ENCODE measurements at places on chromosomes 4 and X.

DNA sequence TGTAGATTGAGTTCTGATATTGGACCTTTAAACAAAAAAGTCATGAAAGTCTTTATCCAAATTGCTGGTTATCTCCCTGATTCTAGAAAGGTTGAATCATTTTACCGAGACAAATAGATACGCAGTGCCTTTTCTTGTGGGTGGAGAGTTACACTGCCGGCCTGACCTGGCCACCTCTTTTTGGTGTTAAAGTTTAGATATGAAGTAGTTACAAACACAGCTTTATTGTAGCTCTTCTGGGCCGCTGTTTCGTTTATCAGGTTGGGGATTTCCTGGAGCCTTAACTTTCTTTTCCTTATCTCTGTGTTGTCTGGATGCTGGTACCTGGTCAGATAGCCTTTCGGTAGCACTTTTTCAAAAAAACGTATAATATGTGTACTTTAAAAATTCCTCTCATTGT, 31.0 kb downstream of the FNIP2 start:
- no peak for DNase-seq

- DNase-seq = no peak
Observed at GRCh38 chr4:77126809-77127208, 30.2 kb upstream of the CCNG2 start.

- DNase-seq = no peak
Observed at GRCh38 chr4:86963697-86964096, 28.9 kb downstream of the AFF1 start.

- no peak for DNase-seq
Observed at GRCh38 chr4:85925071-85925470, 434.8 kb downstream of the MAPK10 start.

DNA sequence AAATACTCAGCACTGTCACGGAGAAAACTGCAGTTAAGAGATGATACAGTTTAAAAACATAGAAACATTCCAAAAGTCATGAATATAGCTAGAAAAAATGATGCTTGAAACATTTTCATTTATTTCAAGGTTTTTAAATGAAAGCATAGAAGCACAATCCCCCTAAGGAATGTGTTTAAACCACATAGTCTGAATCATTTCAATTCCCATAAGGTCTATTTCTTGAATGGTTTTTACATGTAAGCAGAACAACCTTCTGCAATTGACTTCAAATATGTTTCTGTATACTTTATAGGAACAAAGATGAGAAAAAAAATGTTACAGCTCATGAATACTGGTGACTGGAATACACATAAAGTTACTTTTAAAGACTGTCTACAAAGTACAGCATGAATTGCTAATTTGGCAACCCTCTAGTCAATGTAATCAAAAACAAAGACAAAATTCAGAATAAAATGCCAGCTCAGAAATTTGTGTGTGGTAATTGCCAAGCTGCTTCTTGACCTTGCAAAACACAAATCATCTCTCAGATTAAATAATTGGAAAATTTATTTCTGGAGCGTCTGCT, 886.4 kb upstream of the ADGRL3 start:
- no peak for DNase-seq

DNA sequence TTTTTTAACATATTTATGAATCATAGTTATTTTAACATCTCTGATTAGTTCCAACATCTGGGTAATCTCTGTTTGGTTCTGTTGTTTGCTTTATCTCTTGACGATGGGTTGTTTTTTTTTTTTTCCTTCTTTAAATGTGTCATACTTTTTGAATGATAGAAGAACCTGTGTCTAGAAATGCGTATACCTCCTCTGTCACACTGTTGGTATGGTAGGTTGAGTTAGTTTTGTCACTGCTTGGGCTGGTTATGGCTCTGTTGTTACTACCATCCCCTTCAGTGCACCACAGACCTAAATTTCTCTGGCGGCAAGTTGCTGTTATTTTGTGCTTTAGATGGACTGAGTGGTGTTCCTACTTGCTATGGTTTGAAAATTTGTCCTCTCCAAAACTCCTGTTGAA, 16.8 kb downstream of the STIM2 start:
- DNase-seq = no peak

- DNase-seq = no peak
Observed at GRCh38 chr4:56892691-56893090, 15.0 kb upstream of the REST start.

DNA sequence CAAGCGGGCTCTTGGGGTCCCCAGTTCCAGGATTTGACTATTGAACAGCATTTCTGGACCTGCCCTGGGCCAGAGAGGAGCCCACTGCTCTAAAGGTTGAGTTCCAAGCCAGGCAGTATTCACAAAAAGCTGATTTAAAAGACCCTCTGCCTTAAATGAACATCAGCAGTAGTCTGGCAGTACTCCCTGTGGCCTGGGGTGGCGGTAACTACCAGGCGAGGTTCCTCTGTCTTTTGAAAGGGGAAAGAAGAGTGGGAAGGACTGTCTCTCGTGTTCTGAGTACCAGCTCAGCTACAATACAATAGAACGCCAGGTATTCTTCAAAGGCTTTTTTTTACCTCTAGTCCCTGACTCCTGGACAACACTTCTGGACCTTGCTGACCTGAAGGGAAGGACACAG, 456.4 kb upstream of the TEX13C start:
- no peak for DNase-seq

DNA sequence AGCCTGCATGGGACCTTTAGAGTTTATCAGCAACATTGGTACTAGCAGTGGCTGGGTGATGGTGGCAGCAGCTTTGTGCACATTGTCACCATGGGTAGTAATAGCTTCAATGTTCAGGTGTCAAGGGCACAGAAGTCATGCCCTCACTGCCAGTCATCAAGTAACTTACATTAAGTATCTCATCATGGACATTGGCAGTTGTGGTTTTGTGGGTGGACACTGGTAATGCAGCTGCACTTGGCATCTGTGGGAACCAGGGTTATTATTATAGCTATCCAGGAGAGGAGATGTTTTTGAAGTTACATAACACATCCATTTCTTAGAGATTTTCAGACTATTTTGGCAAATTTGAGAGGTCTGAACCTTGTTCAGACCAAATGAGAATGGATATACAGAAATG, 243.2 kb upstream of the NOCT start:
- DNase-seq = no peak

DNA sequence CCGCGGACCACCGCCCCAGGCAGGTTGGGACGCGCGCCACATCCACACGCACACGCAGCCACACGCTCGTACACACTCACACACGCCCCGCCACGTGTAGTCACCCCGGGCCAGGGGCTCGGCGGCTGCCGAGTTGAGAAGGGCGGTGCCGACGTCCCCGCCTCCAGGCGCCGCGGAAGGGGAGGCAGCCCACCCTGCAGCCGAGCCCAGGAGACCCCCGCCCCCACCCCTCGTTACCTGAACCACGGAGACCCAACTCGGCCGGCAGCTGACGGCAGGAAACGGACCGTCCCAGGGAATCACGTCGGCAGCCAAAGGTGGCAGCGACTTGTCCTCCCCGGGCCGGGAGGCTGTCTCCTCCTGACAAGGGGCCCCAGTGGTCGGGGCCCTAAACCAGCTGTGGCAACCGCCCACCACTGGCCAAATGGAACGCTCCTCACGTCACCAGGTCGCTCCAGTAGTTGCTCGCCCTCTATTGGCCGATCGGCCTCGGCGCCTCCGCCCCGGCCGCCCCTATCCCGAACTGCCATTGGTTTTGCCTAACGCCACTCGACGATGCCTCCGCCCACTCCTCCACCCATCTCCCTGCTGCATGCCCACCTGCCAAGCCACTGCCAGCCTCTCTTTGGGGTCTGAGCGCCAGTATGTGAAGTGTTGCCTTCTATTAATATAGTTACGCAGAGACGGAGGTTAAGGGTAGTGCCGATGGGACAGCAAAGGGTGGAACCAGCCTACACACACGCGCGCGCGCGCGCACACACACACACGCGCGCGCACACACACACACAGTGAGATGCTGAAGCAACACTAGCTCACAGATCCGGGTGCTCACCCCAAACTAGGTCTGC, at the start of gene ZDHHC9:
Gene ZDHHC9 (minus strand): TSS at position 428 of the 848 bp plus-strand sequence. CDS start 1,941 bp downstream, outside the sequence.
- DNase-seq = peak; percentile 86

GRCh38 chrX:41153448-41153847, 68.2 kb downstream of the USP9X start:
- no peak for DNase-seq

DNA sequence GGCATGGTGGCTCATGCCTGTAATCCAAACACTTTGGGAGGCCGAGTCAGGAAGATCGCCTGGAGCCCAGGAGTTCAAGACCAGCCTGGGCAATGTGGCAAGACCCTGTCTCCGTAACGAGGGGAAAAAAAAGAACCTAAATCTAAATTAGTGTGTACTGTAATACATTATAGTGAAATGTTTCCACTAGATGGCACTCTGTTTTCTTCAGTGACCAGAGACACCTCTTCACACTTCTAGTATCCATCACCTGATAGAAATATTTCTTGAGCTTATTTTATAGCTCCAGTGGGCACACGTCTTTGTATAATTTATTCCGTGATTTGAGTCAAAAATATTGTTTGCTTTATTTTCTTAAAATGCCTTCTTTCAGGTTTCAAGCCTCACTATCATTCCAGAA, 600.9 kb upstream of the DIPK2B start:
- no peak for DNase-seq

DNA sequence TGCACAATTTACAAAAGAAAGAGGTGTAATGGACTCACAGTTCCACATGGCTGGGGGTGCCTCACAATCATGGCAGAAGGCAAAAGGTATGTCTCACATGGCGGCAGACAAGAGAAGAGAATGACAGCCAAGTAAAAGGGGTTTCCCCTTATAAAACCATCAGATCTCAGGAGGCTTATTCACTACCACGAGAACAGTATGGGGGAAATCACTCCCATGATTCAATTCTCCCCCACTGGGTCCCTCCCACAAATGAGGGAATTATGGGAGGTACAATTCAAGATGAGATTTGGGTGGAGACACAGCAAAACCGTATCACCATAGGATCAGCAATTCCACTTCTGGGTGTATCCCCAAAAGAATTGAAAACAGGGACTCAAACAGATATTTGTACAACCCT, 97.5 kb upstream of the STX18 start:
- DNase-seq = no peak

DNA sequence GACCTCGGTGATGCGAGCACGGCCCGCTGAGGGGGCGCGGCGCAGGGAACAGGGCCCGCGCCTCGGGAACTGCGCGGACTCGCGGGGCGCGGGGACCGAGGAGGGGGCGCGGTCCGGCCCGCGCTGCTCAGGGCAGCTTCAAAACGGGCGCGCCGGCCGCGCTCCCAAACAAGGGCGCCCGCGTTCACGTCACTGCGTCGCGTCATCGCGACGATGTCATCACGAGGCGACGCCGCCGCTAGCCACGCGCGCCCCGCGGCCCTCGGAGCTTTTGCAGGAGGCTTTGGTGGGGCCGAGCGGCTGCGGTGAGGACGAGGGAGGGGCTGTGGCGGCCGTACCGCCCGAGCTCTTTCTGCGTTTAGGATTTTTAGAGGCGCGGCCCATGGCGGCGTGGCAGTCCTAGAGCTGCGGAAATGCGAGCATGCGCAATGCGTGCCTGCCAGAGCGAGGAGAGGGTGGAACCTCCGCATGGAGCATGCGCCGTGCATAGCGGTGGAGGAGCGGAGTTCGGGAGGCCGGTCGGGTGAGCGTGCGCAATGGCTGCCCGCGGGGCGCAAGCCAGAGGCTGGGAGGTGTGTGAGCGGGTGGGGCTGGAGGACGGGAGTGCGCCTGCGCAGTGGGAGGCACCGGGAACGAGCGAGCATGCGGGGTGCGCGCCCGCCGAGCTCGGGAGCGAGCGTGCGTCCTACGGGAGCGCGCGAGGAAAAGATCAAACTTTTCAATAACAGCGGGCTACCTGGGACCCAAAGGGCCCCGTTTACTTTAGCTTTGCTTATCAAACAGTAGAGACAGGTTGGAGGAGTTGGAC, at the start of gene PPP2R3B:
Gene PPP2R3B (minus strand): TSS at position 140 of the 808 bp plus-strand sequence. CDS start 216 bp downstream, outside the sequence.
- peak; percentile 98 for DNase-seq

DNA sequence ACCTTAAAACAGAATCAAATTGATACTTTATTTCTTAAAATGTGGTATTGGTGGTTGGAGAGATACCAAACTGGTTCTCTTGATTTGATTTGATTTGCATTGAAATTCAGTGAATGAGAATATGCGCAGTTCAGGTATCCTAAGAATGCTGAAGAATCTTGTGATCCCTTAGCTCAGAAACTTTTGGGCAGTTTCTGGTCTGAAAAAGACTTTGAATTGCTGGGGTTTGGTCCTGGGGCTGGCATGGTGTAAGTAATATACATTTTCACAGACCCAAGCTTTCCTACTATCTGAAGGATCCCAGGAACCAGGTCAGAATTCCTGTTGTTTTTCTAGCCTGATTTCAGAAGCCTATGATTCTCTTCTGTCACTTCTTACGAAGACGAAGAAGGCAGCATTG, 6.6 kb downstream of the RAB33B start:
- DNase-seq = no peak

- DNase-seq = no peak
Observed at GRCh38 chrX:1743105-1743504, 128.2 kb downstream of the ASMT start.

DNA sequence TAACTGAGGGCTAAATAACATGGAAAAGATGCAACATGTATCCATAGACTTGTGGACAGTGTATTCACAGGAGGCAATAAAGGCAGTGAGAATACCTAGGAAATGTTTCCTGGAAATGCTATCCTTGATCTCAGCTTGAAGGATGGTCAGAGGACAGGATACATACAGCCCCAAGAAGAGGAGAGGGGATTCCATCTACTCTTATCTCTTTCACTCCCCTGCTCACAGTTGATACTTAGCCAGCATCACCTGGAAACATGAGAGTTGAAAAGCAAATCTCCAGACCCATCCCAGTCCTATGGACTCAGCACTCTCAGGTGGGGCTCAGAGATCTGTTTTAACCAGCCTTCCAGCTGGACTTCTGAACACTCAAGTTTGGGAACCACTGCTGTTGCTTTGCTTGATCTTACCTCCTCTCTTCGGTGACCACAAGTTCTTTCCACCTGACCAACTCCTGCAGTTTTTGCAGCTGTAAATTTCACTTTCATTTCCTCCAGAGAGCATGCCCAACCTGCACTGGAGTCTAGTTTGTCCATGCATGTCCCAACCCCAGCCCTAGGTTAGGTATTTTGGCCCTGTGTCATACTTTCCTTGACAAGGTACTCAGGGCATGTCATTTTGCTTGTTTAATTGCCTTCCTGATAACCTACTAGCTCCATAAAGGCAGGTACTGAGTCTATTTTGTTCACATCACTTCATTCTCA, 10.4 kb downstream of the RELL1 start:
- DNase-seq = no peak

All from stimulated activated CD4-positive, alpha-beta T cell treated with anti-CD3 and anti-CD28 coated beads, Interleukin-2, amount 100 ng/mL, for 24 hours (primary cell).